Heart left ventricle (tissue), 16 donors: ENCODE measurements at places on chromosomes 3 and 15.
A peak's percentile ranks its signal among the peaks of the same experiment; 100 is the strongest.

DNA sequence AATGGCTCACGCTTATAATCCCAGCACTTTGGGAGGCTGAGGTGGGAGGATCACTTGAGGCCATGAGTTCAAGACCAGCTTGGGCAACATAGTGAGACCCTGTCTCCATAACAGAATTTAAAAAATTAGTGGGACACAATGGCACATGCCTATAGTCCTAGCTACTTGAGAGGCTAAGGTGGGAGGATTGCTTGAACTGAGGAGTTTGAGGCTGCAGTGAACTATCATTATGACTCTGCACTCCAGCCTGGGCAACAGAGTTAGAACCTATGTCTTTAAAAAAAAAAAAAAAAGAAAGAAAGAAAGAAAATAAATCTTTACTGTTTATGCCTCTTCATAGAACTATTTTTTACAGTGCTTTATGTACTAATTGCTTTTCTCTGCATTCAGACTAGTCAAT lies 84.6 kb upstream of the LMOD3 start:
- DNase-seq: no peak

- DNase-seq: no peak
Observed at GRCh38 chr3:163543662-163544061, 1534.6 kb downstream of the SI start.

DNA sequence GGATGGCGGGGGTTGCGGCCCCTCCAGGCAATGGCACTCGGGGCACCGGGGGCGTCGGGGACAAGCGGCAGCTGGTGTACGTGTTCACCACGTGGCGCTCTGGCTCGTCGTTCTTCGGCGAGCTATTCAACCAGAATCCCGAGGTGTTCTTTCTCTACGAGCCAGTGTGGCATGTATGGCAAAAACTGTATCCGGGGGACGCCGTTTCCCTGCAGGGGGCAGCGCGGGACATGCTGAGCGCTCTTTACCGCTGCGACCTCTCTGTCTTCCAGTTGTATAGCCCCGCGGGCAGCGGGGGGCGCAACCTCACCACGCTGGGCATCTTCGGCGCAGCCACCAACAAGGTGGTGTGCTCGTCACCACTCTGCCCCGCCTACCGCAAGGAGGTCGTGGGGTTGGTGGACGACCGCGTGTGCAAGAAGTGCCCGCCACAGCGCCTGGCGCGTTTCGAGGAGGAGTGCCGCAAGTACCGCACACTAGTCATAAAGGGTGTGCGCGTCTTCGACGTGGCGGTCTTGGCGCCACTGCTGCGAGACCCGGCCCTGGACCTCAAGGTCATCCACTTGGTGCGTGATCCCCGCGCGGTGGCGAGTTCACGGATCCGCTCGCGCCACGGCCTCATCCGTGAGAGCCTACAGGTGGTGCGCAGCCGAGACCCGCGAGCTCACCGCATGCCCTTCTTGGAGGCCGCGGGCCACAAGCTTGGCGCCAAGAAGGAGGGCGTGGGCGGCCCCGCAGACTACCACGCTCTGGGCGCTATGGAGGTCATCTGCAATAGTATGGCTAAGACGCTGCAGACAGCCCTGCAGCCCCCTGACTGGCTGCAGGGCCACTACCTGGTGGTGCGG lies 1.9 kb downstream of the CHST2 start:
- peak; percentile 57 for DNase-seq

DNA sequence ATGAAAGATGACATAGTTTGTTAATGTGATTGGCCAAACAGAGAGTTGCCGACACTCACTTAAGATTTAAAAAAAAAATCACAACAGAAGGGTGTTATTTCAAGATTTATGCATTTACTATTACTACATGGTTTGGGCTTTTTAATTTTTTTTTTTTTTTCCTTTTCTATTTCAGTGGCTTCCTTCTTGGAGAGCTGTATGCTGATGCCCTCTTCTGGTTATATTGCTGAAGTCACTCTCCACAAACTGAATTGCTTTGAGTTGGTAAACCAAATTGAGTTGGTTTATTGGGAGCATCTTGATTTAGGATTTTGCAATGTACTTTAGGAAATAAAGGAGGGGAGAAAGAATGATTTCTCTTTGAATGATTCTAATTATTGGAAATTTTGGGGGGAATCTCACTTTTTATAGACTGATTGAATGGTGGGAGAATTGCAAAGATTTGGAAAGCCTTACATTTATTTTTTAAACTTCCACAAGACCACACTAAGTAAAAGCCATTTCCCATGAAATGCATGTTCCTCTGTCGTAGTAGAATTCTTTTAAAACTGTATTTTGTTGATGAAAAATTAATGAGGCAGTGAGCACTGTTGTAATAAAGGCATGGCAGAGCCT lies 186.6 kb upstream of the FEZF2 start:
- no peak for DNase-seq

- DNase-seq: no peak
Observed at GRCh38 chr3:99509224-99509623, 129.2 kb upstream of the COL8A1 start.

GRCh38 chr15:77180757-77181156 lies 109.8 kb upstream of the TSPAN3 start:
- no peak for DNase-seq

DNA sequence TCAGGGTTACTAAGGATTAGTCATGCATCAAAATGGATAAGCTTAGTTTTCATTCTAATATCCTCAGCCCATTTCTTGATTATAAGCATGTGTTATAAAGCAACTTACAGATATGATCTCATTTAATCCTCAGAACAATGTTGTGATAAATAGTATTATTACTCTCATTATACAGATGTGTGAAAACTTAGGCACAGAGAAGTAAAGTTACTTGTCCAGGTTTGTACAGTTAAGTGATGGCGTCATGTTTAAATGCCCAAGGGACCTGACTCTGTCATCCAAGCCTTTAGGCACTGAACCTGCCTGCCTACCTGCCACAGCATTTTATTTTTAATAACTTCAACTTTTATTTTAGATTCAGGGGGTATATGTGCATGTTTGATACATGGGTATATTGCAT lies 472.9 kb upstream of the SEMA6D start:
- DNase-seq: no peak
